CD4-positive, alpha-beta T cell (primary cell): ENCODE measurements at places on chromosomes 4 and X.

GRCh38 chrX:11401966-11402365 is 108.8 kb downstream of the AMELX start:
- no peak for DNase-seq

DNA sequence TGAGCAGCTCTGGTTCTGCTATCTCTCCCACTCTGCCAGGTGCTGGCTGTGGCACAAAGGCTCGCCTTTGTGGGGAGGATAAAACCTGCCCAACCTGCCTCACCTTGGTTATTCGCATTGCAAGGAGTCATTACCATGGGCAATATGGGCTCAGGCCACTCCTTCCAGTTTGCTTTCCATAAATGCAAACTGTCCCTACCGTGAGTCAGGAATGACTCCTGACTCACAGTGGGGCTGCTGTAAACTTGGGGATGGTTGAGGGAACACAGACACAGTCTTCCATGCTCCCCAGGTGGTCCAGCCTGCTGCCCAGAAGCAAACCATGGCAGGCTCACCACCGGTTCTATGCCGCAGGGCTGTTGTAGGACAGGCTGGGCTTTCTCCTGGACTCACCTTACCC is 36.1 kb downstream of the COQ2 start:
- DNase-seq, result no peak

DNA sequence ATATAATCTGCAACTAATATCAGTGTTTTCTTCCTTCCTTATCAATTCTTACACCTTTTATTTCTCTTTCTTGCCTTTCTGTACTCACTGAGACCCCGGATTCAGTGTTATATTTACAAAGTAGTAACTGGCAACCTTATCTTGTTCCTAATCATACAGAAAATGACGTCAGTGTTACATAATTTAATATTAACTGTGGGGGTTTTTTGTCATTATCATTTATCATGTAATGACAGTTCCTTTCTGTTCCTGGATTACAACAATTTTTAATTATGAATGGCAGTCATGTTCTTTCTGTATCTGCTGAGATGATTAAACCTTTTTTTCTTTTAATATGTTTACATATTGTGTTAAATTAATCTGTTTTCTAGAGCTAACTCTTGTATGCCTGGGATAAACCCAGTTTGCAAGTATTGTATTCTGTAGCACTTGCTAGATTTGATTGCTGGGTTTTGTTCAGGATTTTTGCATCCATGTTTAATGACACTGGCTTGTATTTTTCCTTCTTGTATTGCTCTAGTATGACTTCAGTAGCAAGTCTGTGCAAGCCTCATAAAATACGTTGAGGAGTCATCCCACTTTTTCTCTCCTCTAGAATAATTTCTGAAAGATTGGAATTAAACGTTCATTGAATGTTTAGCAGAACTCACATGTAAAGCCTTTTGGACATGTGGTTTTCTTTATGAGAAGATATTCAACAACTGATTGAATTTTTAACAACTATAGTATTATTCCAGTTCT is 10.4 kb upstream of the HSPA4L start:
- DNase-seq, result no peak

DNA sequence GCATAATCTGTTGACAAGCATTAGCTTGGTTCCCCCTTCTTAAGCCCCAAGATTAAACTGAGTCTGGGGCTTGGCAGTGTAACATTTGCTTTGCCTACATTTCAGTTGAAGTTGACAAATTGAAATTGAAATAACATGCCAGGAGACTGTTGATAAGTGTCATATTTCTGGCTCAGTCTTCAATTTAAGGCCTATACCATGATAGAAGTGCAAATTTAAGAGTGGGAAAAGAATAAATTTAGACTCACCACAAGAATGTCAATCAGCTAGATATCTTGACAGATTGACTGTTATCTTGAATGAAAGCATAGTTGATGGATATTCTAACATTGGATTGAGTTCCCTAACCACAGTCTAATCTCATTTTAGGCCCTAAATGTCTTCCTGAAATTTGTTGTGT is 117.6 kb downstream of the MAGEB17 start:
- DNase-seq, result no peak
